ENCODE measurements at places on chromosomes 6 and 20.

GRCh38 chr6:35687658-35688604, 784 bp downstream of the FKBP5 start:
- DNase-seq = peak; percentile 70

DNA sequence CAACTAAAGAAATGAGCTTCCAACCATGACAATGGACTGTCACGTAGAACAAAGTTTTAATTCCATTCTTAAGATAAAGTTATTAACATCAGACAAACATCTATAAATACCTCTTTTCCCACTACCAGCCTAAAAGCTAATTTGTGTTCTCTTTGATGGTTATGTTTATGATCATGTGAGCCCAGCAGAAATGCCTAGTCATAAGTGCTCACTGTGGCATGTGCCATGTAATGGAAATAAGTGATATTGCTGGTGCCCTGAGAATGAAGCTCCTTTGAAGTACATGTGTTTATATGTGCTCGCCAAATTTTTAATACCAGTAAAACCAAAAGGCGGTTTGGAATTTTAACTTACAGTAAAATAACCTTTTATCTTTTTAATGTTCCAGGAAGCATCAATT, 205.8 kb downstream of the ISM1 start:
- DNase-seq = no peak

DNA sequence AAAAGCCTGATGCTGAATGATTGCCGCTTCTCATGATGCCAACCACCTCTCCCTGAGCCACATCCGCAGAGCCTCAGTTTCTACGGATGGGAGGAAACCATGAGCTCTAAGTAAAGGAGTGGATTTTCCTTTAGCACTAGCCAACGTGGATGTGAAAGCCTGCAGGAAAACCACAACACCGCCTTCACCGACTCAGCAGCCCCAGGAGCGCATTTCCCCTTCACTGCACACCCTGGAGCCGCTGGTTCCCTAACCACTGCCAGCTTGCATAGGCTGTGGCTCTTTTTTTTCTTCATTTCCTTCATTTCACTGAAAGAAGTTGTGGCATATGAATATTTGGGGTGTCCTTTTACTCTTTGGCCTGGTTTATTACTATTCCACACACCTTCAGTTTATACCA, 50.5 kb upstream of the SSTR4 start:
- DNase-seq = no peak

DNA sequence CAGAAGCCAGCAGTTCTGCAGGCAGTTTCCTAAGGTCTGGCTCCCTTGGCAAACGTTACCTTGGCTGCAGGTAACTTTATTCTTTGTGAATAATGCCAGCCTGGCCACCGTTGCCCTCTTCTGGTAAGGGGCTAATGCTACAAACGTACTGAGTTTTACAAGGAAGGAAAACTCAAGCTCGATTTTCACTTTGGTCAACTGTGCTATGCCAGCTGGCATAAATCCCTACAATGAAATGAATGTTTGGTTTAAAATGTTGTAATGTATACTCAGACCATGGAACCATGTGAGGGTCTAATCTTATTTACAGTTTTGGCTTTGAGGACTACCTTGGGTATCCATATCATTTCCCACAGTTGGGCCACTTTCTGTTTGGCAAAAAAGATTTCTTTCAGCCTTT, 101.4 kb downstream of the SLX4IP start:
- peak; percentile 56 for DNase-seq

DNA sequence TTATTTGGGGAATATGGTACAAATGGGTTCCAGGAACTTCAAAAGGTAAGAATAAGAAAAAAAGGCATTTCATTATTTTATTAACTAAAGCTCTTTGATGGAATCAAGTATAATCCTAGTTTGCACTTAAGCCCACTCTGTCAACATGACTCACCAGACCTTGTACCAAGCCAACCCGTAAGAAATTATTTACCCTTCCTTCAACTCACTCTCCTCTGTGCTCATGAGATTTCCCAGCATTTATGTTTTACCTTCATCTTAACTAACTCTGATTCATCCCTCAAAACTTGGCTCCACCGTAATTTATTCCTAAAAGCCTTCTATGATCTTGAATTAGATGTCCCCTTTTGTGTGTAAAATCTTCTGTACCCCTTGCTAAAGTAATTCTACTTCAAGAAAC, 308.7 kb downstream of the PKHD1 start:
- no peak for DNase-seq

- no peak for DNase-seq
These were observed 23.6 kb upstream of the DNAAF9 start for GRCh38 chr20:3431109-3431508.

GRCh38 chr6:6919173-6919572, 188.6 kb upstream of the RREB1 start:
- DNase-seq = no peak

DNA sequence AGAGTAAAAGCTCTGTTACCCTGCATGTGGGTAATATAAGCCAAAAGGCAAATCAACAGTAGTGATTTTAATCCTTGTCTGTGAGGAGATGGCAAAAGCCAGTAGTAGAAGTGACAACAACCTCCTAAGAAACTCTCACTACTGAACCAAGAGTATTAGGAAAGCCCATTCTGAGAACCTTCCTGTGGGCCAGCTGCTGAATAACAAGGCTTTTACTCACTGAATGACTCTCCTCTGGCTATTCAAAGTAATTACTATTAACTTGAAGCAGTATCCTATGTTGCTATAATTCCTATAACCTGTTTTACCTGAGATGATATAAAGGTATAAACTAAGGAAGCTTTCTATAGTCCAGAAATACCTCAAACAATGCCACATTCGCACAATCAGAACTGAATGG, 55.1 kb downstream of the CHD6 start:
- no peak for DNase-seq

- no peak for DNase-seq
These were observed 47.2 kb downstream of the PTPRA start for GRCh38 chr20:2920473-2920872.

- DNase-seq = no peak
These were observed 78.2 kb downstream of the FRK start for GRCh38 chr6:115982453-115982852.

GRCh38 chr6:9399916-9400315, 964.6 kb upstream of the SLC35B3 start:
- no peak for DNase-seq

DNA sequence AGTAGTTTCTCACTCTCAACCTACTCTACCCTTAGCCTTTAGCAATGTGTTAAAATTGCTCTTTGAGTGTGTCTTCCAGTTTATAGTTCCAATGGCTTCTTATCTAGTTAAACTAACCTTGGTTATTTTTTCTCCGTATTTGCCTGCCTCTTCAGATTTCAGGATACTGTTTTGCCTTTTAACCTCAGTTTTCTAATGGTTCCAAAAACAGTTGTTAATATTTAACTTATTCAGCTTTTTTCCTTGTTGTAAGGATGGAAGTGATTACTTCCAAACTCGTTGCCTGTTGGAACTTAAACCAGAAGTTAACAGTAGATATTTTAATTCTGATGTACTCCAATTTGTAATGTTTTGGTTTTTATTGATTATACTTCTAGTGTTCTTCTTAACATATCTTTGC, 1574.9 kb downstream of the HACE1 start:
- no peak for DNase-seq

- DNase-seq = no peak
These were observed 140.8 kb upstream of the RIN2 start for GRCh38 chr20:19617256-19617655.

GRCh38 chr6:11263291-11263775, 30.9 kb upstream of the NEDD9 start:
- no peak for DNase-seq

GRCh38 chr6:42565823-42566613, 2.2 kb downstream of the UBR2 start:
- no peak for DNase-seq

GRCh38 chr6:157587127-157587926, 206.3 kb downstream of the ZDHHC14 start:
- DNase-seq = no peak

GRCh38 chr20:63261060-63261794, 7.0 kb upstream of the NKAIN4 start:
- DNase-seq = no peak

DNA sequence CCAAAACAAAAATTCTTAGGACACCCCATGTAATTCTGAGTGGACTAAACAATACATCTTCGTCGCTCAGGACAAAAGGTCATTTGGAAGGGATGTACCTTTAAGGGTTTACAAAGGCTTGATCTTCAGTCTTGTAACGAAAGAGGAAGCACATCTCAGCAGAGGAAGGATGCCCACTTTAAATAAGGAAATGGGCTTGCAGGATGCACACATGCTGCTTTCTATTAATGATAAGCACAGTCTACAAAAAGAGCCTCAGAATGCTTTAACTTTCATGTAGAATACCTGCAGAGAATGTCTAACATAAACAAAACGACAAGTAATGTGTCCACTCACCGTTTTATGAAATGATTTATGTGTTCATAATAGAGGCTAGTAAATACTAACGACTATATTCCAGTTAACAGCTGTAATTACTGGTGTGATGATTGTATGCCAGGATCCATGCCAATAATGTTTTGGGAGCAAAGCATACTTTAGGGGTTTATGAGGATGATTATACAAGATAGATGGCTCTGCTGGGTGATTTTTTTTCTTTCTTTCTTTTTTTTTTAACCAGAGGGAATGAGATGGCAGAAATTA, 216.9 kb downstream of the GMDS start:
- peak; percentile 99 for DNase-seq

DNA sequence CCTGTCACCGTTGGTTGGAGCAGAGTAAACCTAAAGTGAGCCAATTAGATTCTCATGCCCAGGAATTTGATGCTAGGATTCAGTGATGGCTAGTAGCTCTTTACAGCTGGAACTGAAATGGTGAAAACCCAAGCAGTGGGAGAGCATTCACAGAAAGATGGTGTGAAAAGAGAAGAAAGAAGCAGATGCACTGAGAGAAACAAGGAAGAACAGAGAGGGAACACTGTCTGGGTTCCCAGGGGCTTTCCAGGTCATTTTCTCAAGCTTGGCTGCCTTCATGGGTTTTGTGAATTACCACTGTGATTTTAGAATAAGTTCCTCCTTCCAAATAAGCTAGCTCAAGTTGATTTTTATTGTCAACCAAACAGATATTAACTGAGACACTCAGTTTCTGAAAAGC, 104.1 kb upstream of the AKIRIN2 start:
- no peak for DNase-seq
